ENCODE measurements at places on chromosomes 16 and 17. TPM values are rescaled to one million over a fixed set of nuclear protein-coding genes. Genes with fewer than 3 reads are reported as not detected.

TOX3 gene
- not detected for total RNA-seq

TCAP gene
- 0.34 TPM for total RNA-seq

C1QL1 gene
- 0.32 TPM for total RNA-seq

KRT17 gene
- 4.9 TPM for total RNA-seq

CES3 gene
- total RNA-seq, result 0.17 TPM

HS3ST6 gene
- not detected for total RNA-seq

KRTAP9-4 gene
- not detected for total RNA-seq

DNAAF8 gene
- 0.94 TPM for total RNA-seq

USH1G gene
- total RNA-seq, result under 0.01 TPM

HIC1 gene
- total RNA-seq, result 32.2 TPM

CPD gene
- 414 TPM for total RNA-seq

HOXB6 gene
- 3.2 TPM for total RNA-seq

CES1 gene
- 0.60 TPM for total RNA-seq
